ENCODE measurements at places on chromosomes 7 and 10.
A peak's percentile ranks its signal among the peaks of the same experiment; 100 is the strongest.

- no peak for DNase-seq
These were observed 12.4 kb downstream of the KLF6 start for GRCh38 chr10:3772361-3773171.

DNA sequence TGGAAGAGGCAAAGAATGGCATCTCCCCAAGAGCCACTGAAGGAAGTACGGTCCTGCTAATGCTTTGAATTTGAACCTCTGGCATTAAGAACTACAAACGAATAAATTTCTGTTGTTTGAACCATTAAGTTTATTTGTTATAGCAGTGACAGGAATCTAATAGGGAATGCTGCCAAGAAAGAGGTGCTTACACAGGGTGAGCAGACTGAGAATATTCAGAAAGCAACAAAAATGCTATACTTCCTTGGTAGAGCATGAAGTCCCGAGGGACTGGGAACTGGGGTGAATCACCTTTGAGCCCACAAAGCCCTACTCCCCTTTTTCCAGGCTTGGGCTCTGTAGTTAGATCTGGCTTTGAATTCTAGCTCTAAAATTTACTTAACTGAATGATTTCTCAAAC is 45.0 kb downstream of the PANK1 start:
- DNase-seq, result no peak

DNA sequence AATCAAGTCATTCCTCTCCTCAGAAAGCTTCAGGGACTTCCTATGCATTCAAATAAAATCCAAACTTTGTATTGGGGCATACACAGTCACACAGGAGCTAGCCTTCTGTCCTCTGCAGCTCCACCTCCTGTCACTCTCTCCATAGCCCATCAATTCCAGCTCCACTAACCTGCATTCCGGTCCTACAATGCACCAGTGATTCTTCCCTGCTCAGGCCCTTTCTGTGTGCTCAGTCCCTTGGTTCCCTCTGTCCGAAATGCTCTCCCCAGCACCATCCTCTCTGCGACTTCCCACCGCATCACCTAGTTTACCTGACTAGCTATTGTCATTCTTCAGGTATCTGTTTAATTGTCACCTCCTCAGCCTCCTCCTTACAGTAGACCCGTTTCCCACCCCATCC is 26.4 kb upstream of the YAE1 start:
- DNase-seq, result no peak

GRCh38 chr10:14616955-14617730 is 157.6 kb downstream of the FAM107B start:
- no peak for DNase-seq

DNA sequence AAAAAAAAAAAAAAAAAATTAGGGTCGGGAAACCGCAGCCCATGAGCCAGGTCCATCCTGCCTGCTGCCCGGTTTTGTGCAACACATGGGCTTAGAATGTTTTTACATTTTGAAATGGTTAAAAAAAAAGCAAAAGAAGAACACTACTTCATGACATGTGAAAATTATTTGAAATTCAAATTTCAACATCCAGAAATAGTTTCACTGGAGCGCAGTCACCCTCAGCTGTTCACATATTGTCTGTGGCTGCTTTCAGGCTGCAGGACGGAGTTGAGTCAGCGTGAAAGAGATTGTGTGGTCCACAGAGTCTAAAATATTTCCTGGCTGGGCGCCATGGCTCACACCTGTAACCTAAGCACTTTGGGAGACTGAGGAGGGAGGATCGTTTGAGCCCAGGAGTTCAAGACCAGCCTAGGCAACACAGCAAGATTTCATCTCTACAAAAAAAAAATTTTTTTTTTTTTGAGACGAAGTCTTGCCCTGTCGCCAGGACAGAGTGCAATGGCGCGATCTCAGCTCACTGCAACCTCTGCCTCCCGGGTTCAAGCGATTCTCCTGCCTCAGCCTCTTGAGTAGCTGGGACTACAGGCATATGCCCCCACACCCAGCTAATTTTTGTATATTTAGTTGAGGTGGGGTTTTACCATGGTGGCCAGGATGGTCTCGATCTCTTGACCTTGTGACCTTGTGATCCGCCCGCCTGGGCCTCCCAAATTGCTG is 63.9 kb upstream of the ECHDC3 start:
- no peak for DNase-seq

GRCh38 chr10:52566471-52567246 is 205.9 kb downstream of the MBL2 start:
- no peak for DNase-seq

DNA sequence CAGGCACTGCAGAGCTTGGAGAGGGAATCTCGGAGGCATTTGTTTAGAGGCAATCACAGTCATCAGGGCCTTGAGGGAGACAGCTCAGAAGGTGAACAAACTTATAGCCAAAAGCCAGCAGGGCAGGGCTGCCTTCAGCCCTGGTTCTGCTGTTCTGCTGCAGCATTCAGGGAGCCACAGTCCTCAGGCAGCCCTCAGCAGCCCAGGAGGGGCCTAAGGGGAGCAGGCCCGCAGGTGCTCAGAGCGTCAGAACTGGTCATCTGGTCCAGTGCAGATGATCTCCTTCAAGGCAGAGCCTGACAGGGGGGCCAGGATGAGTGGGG is 84.7 kb downstream of the ARHGAP22 start:
- no peak for DNase-seq

- no peak for DNase-seq
These were observed 18.4 kb downstream of the RCC1L start for GRCh38 chr7:75055155-75055554.

DNA sequence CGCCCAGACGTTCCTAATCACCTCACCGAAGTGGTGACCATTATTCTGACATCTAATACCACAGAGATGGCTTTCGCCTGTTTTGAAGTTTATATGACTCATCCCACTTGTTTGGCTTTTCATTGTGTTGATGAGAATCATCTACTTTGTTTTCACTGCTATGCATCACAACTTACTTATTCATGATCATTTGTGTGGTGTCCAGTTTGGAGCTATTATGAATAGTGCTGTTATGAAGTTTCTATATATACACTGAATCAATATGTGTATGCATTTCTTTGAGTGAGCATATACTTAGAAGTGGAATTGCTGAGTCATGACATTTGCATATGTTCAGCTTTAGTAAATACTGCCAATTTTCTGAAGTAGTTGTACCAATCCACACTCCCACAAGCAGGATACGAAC is 38.6 kb upstream of the TNKS2 start:
- DNase-seq, result no peak

DNA sequence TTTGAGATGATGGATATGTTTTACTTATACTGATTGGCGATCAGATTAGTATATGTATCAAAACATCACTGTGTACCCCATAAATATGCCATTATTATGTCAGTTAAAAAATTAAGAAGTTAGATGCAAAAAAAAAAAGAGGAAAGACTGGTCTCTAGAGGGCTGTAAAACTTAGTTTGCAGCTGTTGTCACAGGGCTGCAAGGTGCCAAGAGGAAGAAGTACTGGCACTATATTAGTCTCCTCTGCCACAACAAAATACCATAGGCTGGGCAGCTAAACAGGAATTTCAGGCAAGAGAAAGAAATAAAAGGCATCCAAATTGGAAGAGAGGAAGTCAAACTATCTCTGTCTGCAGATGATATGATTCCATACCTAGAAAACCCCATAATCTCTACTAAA is 177.8 kb upstream of the PLPP4 start:
- no peak for DNase-seq

GRCh38 chr10:20614911-20615310 is 282.2 kb downstream of the NEBL start:
- DNase-seq, result no peak

GRCh38 chr10:101085846-101086245 is 24.1 kb downstream of the KAZALD1 start:
- DNase-seq, result no peak

DNA sequence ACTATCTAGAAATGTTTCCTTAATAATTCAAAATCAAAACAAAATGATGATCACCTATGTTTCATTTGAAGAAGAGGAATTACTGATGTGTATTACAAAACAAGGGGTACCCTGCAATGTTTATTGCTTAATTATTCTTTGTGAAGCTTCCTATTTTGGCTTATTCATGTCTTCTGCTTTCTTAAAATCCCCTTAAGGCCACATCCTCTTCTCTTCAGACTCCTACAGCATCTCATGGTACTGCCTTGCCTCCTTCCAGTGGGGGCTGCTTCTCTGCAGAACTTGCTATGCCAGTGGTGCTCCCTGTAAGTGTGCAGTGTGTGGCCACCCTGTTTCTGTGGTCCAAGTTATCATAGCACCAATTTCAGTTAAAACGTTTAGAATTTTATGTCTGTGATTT is 35.0 kb downstream of the CCDC146 start:
- DNase-seq, result no peak

- DNase-seq, result no peak
These were observed 98.5 kb downstream of the TPST1 start for GRCh38 chr7:66303454-66304155.

- DNase-seq, result no peak
These were observed 271.9 kb downstream of the KIF20B start for GRCh38 chr10:89973326-89973725.

GRCh38 chr7:29565982-29566746 is 2.5 kb downstream of the PRR15 start:
- DNase-seq, result no peak

- DNase-seq, result no peak
These were observed 13.2 kb upstream of the ZNF862 start for GRCh38 chr7:149824748-149825566.

DNA sequence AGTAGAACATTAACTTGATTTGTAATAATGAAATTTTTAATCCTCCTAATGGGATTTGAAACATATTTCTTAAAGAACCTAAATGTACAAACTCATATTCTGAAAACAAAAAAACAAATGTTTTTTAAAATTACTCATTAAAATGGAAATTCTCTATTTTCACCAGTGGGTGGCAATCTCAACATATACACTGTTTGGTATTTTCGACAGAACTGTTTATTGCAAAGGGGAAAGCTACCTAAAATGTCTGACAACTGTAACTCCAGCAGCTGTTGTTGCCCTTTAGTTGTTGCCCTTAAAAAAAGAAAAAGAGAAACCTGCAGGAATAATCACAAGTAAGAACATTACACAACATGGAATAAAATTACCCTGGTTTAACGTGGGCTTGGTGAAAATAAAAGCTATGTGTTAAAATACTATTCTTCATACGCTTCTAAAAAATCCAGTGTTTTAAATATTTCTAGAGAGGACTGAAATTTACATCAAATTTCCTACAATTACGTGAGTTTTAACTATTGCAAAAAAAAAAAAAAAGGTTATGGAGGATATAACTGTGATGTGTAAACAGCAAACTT is 54.5 kb downstream of the COL1A2 start:
- peak; percentile 23 for DNase-seq

DNA sequence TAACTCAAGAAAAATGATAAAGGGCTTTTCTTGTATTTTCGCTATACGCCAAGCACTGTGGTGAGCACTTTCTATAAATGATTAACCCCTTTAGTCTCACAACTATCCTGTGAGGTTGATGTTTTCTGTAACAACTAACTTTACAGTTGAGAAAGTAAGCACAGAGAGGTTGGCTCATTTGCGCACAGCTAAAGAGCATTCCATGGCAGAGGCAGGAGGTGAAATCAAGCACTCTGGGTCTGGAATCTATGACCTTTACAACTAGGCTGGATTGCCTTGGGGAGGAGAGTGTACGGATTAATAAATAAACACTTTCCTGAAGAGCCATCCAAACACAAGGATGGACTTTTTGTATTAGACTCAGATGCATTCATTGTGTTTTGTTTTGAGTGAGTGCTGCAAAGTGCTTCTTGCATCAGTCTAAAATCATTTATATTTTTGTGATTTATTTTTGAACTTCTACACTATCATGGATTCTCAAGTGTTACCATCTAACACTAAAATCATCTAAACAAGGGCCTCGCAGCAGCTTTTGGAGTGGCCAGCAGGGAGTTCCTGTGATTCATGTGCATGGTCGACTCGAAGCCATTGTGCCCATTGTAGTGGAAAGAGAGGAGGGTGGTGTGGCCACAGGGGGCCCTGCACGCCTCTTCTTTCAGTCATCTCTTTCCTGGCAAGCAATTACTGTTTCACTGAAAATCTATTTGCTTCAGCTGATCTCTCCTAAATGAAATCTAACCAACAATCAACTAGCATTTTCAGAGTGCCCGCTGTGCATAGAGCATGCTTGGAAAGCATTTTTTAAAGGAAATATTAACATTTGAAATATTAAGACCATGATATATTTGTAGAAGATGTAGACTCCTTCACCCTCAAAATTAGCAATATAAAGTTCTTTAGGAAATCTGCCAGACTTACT is 633.4 kb upstream of the COBL start:
- DNase-seq, result no peak

DNA sequence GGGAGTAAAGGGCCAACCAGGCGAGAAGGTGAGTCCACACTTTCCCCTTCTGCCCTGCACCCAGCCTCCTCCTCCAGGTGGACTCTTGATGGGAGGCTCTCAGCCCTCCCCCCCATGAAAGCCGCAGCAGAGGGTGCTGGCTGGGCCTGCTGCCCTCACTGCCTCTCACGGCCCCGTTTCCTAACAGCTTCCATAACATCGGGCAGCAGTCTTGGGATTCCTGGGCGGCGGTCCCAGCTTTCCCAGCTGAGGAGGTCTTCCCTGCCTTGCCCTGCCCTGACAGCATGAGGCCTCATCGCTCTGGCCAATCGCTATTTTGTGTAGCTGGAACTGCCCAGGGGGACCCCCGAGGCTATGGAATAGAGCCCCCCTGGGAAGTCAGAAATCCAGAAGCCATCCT is 76.3 kb downstream of the COL13A1 start:
- no peak for DNase-seq

- peak; percentile 68 for DNase-seq
These were observed 36.9 kb upstream of the SH2D4B start for GRCh38 chr10:80500572-80501380.

DNA sequence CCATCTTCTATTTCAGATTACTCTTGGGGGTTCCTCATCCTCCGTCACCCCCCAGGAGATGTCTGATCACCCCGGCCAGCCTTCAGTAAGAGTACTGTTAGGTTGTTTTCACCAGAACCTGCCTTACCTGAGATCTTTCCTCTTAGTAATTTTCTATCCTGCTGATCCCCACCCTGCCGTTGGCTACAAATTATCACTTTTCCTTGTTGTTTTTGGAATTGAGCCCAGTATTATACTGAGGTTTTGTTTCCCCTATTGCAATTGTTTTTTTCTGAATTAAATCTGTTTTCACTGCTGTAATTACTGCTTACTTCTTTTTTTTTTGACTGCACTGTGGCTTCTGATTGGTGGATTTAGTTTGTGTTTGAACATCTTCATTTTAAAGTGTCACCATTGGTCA is 14.7 kb downstream of the SPAM1 start:
- no peak for DNase-seq

DNA sequence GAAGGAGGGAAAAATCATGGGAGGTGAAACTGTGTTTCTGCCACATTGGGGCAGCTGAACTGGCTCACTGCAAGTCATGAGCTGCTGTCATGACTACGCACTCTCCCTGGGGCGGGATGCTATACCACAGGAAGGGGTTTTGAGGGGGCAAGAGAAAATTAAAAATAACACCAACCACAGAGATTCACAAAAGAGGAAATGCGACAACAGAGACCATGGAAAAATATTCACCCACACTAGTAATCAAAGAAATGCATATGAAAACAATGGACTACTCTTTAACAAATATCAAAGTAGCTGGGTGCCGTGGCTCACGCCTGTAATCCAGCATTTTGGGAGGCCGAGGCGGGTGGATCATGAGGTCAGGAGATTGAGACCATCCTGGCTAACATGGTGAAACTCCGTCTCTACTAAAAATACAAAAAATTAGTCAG is 65.2 kb upstream of the TM9SF3 start:
- DNase-seq, result peak; percentile 58
